ENCODE measurements at places on chromosomes 12 and 14.

DNA sequence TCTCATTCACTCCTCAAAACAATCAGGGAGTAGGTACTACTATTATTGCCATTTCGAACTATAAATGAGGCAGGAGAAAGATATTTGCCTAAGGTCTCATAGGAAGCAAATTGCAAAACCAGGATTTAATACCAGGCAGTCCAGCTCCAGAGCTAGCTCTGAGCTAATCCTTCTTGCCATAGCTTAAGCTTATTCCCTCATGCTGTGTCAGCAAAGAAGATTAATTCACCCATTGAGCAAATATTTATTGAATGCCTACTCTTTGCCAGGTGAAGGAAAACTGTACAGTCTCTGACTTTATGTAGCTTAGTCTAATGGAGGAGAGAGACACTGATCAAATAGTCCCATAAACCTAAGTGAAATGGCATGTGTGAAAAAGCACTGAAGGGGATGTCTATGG is 19.5 kb downstream of the KCNA5 start:
- DNase-seq, result no peak

- no peak for DNase-seq
These were observed 36.1 kb downstream of the CRY1 start for GRCh38 chr12:107057071-107057834.

DNA sequence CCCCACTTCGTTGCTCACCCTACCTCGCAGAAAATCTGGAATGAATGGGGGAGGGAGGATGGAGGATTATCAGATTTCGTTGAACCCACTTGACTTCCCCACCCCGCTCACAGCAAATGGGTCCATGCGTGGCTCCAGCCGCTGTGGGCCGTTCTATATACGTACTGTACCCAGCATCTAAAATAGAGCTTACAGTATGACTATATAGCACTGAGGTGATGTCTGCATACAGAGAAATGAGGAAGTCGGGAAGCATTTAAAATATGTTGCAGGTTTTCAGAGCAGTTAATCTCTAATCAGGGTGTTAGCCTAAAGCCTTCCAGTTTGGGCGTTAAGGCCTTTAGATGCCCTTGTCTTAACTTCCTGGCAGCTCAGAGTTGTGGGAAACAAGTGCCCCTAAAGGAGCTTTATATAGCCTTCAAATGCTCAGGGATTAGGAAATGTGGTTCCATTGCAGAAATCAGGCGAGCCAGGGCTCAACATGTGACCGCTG is 1.4 kb downstream of the BICDL1 start:
- DNase-seq, result no peak

GRCh38 chr14:57889245-57889644 is 23.4 kb upstream of the SLC35F4 start:
- DNase-seq, result peak; percentile 16

DNA sequence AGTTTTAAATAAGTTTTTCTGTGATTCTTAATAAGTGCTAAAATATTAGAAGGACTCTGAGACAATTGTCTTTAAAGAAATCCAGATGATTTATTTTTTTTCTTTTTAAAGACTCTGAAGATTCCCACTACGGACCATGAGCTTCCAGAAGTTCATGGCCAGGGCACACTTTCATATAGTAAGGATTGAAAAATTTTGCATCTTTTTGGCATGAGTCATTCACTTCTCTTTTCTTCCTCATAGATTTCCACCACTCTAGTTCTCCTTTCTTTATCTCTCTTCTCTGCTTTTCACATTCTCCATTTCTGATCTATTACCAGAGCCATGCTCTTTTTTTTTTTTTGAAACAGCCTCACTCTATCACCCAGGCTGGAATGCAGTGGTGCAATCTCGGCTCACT is 385.8 kb downstream of the FLRT2 start:
- DNase-seq, result no peak

DNA sequence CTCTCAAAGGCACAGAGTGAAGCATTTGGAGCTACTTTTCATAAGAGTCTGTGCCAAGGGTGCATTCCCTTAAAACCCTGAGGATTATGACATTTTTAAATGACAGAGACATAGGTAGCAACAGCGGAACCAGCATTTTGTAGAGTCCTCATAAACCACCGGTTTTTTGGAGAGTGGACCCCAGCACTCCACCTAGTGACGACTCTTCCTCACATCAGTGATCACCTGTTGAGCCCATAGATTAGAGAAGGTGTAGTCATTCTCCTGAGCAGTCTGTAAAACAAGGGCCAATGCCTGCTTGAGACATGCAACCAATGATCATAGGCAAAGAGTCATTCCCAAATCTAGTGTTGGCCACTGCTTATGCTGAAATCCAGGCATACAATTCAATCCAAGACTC is 399.1 kb downstream of the GXYLT1 start:
- DNase-seq, result no peak

DNA sequence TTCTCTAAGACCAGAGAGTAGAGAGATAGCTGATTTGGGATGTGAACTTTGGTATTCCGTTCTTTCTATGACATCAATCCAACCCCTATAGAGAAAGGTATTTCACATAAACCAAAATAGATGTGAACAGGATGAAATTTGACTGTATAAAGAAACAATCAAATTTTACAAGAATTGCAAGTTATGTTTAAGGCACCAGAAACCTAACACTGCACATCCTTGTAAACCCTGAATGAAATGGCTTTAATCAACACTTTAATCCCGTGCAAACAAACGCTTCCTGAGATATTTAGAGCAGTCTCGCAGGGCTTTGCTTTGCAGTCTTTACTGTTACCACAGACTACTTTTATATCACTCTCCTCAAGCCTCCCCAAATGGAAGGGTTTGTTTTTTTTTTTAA is 125.1 kb downstream of the APAF1 start:
- DNase-seq, result no peak

DNA sequence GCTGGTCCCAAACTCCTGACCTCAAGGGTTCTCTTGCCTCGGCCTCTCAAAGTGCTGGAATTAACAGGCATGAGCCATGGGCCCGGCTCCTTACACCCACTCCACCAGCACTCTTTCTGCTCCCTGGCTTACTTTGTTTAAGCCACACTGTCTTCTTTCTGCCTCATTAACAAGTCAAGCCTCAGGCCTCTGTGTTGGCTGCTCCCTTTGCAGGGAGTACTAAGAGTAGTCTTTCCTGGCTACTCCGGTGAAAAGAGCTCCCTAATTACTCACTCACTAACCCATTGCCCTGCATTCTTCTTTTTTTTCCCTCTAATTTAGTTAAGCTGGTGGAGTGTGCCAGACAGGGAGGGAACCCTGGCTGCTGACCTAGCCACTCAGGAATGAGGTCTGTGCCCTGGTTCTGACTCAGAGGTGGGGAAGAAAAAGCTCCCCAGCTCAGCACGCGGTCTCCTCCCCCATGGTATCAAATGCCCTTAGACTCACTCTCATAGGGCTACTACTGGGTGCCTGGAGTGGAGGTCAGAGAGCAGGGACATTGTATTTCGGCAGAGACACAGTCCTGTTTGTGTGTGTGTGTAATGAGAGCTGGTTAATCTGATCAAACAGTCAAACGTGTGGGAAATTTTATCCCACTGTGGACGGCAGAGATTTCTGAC is 19.8 kb downstream of the GALNT6 start:
- peak; percentile 100 for DNase-seq

DNA sequence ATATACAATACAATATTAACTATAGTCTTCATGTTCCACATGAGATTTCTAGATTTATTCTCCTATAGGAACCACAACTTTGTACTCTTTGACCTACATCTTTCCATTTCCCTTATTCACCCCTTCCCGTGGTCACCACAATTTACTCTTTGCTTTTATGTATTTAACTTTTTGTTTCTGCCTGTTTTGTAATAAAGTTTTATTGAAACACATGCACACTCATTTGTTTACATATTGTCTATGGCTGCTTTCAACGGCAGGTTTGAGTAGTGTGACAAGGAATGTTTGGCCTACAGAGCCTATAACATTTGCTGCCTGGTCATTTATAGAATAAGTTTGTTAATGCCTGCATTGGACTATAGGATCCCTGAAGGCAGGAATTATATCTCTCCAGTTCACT is 231.1 kb downstream of the CRADD start:
- no peak for DNase-seq

DNA sequence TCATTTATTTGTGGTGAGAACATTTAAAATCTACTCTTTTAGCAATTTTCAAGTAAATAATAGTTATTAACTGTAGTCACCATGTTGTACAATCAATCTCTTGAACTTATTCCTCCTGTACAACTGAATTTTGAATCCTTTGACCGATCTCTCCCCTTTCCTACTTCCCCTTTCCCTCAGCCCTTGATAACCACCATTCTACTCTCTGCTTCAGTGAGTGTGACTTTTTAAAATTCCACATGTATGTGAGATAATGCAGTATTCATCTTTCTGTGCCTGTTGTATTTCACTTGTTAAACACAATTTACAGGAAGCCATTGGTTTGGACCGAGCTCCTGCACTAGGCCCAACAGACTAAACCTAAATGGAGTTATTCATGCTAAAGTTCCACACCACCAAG is 458.9 kb upstream of the PDE3A start:
- DNase-seq, result no peak

- peak; percentile 33 for DNase-seq
These were observed 1.5 kb downstream of the CALM1 start for GRCh38 chr14:90398315-90398839.

DNA sequence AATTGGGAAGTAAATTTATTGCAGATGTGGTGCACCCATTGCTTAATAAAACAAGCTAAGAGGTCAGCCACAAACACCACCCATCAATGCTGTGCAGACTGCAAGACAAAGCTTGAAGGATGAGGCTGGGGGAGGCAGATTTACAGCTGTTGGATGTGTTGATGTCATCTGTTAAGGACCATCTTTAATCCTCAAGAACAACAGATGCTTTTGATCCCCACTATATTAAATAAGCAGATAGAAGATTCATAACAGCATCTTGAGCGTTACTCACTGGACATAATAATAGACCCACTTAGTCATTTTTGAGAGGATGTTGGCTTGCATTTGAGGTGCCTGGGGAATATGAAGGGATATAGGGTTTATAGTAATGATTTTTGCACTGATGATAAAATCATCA is 58.8 kb downstream of the GPR68 start:
- DNase-seq, result no peak

DNA sequence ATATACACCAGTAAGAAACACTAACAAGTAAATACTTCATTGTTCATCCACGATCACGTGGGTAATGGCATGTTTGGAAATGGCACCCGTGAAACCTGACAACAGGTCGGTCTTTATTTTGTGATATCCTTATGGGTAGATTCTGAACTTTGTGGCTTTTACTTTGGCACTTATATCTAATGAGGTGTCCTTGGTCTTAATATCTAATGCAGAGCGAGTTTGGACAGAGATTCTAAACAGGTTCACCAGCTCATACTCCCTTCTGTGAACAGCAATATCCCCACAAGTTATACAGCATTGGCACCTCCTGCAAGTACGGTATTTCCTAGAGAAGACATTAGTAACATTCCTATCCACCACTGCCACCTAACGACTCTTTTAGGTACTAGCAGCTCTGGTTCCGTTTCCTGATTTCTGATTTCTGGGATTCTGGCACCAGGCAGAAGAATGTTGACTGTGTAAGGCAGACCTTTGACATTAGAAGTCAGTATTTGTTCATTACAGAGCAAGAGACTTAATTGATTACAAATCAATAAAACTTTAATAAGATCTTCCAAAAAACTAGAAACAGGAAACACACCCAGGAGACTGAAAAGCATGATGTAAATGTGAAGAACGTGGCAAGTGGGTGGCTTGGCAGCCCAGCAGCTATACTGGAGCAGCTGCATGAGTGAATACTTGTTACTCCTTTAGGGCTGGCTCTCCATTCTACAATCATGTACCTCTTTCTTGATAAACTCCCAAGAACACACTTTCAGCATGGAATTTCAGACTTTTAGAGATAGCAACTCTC is 2.5 kb downstream of the ANG start:
- peak; percentile 63 for DNase-seq

GRCh38 chr12:102321305-102322082 is 123.9 kb upstream of the PMCH start:
- no peak for DNase-seq

DNA sequence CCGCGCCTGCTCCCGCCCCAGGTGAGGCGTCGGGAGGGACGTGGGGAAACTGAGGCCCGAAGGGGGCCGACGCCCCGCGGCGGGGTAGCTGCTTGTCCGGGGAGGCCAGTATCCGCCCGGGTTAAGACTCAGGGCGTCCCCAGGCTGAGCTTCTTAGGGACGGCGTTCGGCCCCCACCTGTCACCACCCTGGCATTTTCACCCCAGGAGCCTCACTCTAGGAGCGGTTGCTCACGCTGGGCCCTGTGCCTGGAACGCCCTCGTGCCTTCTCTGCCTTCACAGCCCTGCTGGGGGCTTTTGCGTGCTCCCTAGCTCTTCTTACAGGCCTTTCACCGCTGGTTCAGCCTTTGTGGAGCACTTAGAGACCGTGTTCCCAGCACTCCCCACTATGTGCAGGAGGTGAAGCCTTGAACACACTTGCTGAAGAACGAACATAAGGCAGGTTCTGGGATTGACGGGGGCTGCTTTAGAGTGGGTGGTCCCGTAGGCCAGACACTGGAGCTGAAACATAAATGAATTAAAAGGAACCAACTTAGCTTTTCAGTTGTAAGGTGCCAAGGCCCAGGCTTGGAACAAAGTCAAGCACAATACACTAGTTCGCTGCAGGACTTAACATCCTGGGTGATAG is 601 bp downstream of the ZNF839 start:
- DNase-seq, result no peak

DNA sequence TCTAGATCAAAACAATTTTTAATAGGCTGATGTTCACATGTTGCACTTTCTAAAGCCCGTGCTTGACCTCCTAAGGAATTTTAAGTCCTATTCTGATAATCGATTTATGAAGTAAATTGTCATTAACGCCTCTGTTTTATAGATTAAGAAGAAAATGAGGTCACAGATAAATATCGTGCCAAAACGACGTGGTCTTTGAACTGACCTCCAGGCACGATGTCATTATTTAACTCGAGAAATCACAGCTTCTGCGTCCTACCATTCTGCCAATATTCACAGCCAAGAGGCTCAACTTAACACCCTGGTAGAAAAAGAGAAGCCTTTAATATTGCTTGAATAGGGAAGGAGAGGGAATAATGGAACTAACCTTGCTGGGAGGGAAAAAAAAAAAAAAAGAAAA is 888 bp upstream of the EEA1 start:
- no peak for DNase-seq

GRCh38 chr14:31270196-31270772 is 62.7 kb upstream of the HECTD1 start:
- DNase-seq, result peak; percentile 12

- no peak for DNase-seq
These were observed 11.5 kb downstream of the UBC start for GRCh38 chr12:124902916-124903315.

- no peak for DNase-seq
These were observed 7.9 kb downstream of the ABCB9 start for GRCh38 chr12:122958198-122958888.

GRCh38 chr12:131454418-131455217 is 256.3 kb upstream of the SFSWAP start:
- peak; percentile 23 for DNase-seq

DNA sequence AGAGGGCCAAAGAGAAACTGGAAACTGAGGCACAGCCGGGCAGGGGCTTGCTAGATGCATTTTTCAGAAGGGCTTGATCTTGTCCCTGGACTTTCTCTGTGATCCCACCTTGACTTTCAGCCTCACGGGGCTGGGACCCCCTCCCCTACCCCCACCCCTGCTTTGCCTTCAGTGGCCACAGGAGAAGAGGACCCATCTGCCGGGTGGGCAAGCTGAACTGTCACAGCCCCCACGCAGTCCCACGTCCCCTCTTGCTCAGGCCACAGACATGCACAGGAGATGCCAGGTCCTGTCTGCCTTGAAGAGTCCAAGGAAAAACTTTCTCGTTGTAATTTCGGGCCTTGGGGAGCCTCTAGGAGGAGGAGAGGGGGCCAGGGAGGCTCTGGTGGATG is 158.9 kb downstream of the KIF26A start:
- DNase-seq, result no peak

GRCh38 chr12:90250766-90251165 is 542.1 kb upstream of the ATP2B1 start:
- no peak for DNase-seq

Measured in Caki2 (cell line).